ENCODE measurements at places on chromosomes 16 and 17. TPM values are rescaled to one million over a fixed set of nuclear protein-coding genes. Genes with fewer than 3 reads are reported as not detected.

GRCh38 chr16:4976079-4976478 is 17.9 kb downstream of the SEC14L5 start:
- no peak for DNase-seq

DNA sequence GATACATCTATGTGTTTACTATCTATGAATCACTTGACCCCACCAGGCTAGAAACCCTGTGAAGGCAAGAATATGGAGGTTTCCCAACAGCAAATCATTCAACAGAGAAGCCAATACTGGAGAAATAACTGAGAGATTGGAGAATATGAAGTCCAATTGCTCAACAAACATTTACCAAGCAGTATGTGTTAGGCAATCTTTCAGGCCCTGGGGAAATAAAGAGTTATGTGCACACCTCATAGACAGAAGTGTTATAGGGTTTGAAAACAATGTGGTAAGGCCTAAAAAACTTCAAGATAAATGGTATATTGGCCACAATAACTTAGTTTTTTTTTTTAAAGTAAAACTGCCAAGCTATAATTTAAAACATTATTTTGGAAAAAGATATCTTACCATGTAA is 1245.8 kb downstream of the CDH11 start:
- DNase-seq: no peak

- no peak for DNase-seq
Observed at GRCh38 chr16:77403732-77404131, 31.1 kb downstream of the ADAMTS18 start.

GRCh38 chr16:88326611-88327485 is 55.9 kb upstream of the ZNF469 start:
- DNase-seq: no peak

DNA sequence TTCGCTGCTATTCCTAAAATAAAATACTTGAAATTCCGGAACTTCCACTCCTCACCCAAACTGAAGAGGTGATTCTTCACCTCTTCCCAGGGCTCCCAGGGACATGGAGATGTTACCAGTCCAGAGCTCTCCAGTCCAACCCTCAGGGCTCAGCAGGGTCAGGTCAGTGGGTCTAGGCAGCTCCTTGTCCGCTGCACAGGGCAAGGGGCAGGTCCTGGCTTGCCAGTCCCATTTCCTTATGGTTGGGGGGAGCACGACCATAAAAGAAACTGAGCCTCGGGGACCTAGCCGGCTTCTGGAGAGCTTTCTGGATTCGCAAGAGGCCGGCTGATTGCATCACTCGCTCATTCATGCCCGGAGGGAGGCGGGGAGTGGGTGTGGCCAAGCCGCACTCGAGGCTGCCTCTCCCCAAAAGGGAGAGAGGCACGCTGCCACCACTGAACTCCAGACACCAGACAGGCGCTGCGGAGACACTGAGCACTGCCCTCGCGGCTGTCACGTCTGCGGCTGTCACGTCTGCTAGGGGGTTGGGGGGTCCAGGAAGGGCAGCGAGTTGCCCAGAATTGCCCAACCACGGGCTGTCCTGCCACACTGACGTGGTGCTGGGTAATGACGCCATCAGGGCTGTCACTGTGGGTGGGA is 15.8 kb downstream of the SLC7A5 start:
- DNase-seq: peak; percentile 98

DNA sequence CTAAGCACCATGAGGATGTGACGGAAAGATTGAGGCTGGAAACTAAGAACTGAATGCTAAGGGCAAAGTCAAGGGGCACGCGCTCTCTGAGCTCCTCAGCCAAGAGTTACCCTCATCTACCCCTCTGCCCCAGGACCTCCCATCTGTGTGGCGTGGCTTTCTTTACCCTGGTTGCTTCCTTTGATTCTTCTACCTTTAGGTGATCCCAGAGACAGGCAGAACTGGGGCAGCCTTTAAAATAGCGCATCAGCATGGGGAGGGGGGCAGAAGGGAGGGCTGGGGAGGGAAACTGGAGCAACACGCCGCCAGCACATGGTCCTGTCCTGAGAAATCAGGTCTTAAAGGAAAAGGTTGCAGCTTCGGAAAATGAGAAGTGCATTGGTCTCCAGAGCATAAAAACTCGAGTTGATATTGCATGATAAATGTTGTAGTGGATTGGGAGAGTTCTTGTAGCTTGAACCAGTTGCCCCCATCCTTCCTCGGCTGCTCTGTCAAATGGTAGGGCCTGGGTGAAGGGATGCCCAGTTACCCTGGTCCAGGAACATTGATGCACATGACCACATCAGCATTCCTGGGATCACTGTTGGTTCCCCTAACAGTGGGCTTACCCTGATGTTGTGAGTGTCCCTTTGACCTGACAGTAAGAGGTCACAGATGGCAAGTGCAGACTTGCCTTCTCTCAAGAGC is 29.7 kb downstream of the LDHD start:
- no peak for DNase-seq

DNA sequence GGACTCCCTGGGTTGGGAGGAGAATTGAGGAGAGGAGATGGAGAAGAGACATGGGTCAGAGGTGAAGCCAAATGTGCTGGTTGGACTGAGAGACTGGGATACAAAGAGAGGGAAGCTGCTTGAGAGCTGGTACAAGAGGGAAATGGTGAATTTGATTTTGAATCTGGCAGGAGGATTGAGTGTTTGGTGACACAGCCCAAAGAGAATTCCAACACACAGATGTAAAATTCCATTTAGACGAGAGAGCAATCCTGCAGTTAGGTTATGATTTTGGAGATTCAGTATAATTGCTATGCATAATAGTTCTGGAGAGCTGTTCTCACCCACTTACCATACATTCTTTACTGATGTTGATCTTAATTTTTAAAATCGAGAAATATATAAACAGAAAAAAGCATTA is 57.7 kb downstream of the HSD17B2 start:
- no peak for DNase-seq

GRCh38 chr16:84194470-84195200 is 3.7 kb downstream of the ADAD2 start:
- DNase-seq: no peak

GRCh38 chr16:3285131-3285530 is 1.8 kb downstream of the ZNF263 start:
- no peak for DNase-seq

DNA sequence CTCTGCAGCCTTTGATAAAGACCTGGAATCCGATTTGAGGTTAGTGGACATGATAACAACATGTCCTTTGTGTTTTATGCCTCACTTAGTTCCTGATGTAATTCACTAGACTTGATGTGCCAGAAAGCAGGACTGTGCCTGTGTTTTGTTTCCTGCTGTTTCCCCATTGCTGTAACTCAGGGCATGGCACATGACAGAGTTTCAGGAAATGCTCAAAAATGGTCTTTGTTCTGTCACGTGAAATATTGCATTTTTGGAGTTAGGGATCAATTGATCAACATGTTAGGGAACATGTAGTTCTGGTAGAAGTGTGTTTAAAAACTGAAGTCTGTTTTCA is 32.8 kb downstream of the DHX38 start:
- no peak for DNase-seq

GRCh38 chr17:38325221-38325851 is 18.4 kb downstream of the GPR179 start:
- DNase-seq: no peak

GRCh38 chr16:21083729-21084268 is 66.8 kb downstream of the DNAH3 start:
- DNase-seq: peak; percentile 33

- DNase-seq: no peak
Observed at GRCh38 chr16:29959293-29959692, 2.6 kb upstream of the TMEM219 start.

- DNase-seq: no peak
Observed at GRCh38 chr17:63124536-63124935, 158.5 kb downstream of the TANC2 start.

DNA sequence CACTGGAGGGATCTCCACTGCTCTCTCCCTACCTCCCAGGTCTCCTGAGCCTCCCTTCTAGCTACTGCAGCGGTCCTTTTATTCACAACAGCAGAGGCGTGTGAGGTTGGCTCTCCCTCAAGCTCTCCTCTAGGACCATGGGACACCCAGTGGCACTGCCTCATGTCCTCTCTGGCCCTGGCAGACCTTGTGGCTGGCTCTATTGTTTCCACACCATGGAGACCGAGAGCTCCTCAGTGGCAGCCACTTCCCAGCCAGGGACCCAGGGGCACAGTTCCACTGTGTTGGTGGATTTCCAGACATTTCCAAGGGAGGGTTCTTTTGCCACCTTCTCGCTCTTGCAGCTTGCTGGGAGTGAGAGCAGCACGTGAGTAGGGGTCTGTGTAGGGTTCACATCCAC is 204.9 kb downstream of the AXIN2 start:
- DNase-seq: no peak

- peak; percentile 26 for DNase-seq
Observed at GRCh38 chr16:30985401-30986128, 558 bp downstream of the HSD3B7 start.

GRCh38 chr16:12120217-12120981 is 143.9 kb downstream of the SNX29 start:
- peak; percentile 18 for DNase-seq

DNA sequence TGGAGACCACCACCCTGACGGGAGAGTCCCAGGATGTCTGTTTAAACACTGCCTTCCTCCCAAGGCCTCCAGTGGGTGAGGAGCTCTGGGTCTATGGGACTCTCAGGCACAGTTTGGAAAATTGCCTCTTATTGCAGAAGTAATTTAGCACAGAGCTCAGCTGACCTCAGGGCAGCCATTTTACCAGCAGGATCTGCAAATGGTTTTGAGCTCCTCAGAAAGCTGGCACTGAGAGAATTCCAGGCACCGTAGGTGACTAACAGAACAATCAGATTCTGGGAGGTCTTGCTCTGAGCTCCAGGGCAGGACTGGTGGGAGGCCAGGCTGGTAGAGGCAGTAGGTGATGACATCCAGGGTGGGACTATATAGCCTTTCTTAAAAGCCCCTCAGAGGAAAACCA is 17.3 kb upstream of the C16orf74 start:
- no peak for DNase-seq

DNA sequence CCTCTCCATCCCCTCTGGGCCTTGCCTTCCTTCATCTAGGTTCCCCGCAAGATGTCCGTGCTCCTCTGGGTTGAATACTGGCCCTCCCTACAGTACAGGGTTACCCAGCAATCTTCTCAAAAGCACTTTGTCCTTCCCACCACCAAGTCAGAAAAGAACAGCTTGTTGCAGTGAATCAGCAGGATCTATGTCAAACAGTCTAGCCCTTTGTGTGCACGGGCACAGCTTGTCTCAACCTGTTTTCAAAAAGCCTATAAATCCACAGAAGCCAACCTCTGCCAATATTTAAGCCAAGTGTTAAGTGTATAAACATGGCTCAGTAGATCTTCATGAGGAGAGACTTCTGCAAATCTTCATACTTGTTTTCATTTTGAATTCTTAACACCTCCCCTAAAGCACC is 25.2 kb downstream of the C17orf67 start:
- no peak for DNase-seq

DNA sequence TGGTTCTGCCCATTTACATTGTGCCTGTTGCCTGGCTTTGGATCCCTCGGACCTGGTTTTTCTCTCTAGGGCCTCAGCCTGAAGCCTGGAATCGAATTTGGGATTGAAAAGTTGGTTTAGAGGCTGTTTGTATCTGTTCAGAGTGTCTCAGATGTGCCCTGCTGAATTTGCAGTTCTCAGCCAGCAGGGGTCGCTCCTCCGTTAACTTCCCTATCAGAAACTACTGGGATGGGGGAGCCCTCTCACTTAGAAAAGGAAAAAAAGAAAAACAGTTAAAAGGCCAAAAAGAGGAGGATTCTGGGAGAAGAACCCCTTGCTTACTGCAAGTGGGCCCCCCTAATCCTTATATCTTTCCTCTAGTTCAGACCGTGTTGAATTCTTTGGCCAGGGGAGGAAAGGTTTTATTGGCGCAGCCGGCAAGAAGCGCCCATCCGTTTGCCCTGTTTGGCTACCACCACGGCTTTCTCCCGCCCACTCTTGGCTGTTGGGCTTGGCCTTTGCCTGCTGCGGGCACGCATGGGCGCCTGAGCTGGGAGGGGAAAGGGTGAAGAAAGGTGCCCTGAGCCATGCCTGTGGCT is 8.7 kb downstream of the FZD2 start:
- DNase-seq: no peak

GRCh38 chr17:32733401-32733800 is 143.5 kb downstream of the MYO1D start:
- no peak for DNase-seq

DNA sequence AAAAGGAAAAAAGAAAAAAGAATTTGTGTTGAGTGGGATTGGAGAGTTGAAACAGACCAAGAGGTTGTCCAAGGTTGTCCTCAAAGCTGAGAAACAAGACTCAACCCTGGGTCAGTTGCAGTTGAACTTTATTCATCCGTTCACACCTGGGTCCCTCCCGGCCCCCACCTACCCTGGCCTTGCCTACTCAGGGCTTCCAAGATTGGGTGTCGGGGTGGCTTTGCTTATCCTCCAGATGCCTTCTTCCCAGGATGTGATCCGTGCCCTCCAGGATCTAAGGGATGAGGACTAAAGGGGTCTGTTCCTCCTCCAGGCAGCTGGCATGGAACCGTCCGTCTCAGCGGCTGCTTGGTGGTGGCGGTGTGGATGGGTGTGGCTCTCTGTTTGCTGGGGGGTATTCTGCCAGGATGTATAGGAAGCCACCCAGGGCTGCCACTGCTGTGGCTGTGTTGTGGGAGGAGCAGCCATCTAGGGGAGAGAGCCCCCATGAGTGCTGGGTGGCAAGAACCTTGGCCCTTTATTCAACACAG is 10.3 kb upstream of the NAGPA start:
- no peak for DNase-seq

DNA sequence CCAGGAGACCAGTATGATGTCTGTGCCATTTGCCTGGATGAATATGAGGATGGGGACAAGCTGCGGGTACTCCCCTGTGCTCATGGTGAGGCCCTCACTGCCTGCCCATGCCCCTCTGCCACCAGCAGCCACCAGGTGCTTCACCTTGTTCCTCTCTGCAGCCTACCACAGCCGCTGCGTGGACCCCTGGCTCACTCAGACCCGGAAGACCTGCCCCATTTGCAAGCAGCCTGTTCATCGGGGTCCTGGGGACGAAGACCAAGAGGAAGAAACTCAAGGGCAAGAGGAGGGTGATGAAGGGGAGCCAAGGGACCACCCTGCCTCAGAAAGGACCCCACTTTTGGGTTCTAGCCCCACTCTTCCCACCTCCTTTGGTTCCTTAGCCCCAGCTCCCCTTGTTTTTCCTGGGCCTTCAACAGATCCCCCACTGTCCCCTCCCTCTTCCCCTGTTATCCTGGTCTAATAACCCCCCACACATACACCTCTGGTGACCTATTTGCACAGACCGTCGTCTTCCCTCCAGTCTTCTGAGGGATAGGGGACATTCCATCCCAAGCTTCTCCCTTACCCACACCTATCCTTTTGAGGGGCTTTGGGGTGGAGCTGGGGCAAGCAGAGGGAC is 3.7 kb downstream of the PFN1 start:
- DNase-seq: no peak

GRCh38 chr16:58511933-58512815 is 3.1 kb upstream of the SETD6 start:
- DNase-seq: peak; percentile 46

- DNase-seq: no peak
Observed at GRCh38 chr17:83018658-83019193, 60.7 kb upstream of the METRNL start.

The HSBP1 gene
- 7.8 TPM for total RNA-seq

The CHST4 gene
- total RNA-seq: not detected

The AOC3 gene
- 2.8 TPM for total RNA-seq

The KRTAP17-1 gene
- total RNA-seq: not detected

The EPX gene
- not detected for total RNA-seq

The STAC2 gene
- total RNA-seq: not detected

The CAPNS2 gene
- not detected for total RNA-seq

The NUPR1 gene
- total RNA-seq: 19.0 TPM

The TEKT3 gene
- not detected for total RNA-seq

The SLFN14 gene
- total RNA-seq: not detected

The MYL4 gene
- total RNA-seq: not detected

The MT4 gene
- total RNA-seq: not detected

All from gastrocnemius medialis (tissue), 4 donors.